ENCODE measurements at places on chromosomes 13 and 19. TPM values are rescaled to one million over a fixed set of nuclear protein-coding genes. Genes with fewer than 3 reads are reported as not detected.

DNA sequence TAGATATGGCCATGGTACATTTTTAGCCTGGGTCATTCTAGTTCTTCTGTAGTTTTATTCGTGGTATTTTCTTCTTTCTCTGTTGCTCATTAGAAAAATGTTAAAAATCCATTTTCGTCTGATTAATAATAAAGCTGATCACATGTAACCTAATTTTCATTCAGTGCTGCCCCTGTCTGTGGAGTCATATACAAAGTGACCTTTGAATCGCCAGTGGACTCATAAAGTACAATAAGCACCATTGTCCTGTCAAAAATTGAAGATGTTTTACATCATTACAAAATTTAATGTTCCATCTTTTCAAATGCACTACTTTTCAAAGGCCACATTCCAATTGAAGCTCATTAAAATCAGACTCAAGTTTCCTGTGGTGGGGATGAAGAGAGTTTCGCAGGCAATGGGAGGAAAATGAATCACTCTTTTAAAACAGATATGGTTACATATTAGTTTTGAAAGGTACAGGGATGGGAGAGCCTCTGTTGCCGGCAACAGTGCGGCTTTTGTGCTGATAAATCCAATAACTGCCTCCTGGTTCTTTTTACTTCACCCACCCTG, 205.4 kb downstream of the ZNF536 start:
- no peaks in the 10 kb centered on the region for H3K27me3 ChIP-seq
- no peaks in the 10 kb centered on the region for H3K4me1 ChIP-seq
- DNase-seq: no peak
- H3K36me3 ChIP-seq: no peaks in the 10 kb centered on the region
- H3K4me3 ChIP-seq: no peak overlapping the region

- H3K4me3 ChIP-seq: peak overlapping the region; percentile 96
- no peaks in the 10 kb centered on the region for H3K27me3 ChIP-seq
- no peak for DNase-seq
- peaks cover 58% of the 10 kb centered on the region for H3K4me1 ChIP-seq
- H3K27ac ChIP-seq: peak overlapping the region; percentile 97
Observed at GRCh38 chr19:12788682-12789097, 2.6 kb upstream of the JUNB start.

GRCh38 chr13:93976528-93976927, 503.0 kb downstream of the DCT start:
- no peak for DNase-seq
- no peak overlapping the region for H3K4me3 ChIP-seq
- no peaks in the 10 kb centered on the region for H3K36me3 ChIP-seq
- H3K4me1 ChIP-seq: no peaks in the 10 kb centered on the region

GRCh38 chr13:21516805-21517204, 57.7 kb upstream of the ZDHHC20 start:
- H3K27me3 ChIP-seq: no peaks in the 10 kb centered on the region
- no peak for DNase-seq
- H3K4me1 ChIP-seq: no peaks in the 10 kb centered on the region
- H3K36me3 ChIP-seq: no peaks in the 10 kb centered on the region
- no peak overlapping the region for H3K4me3 ChIP-seq

GRCh38 chr19:18280247-18281081, 958 bp downstream of the JUND start:
- DNase-seq: no peak
- peak overlapping the region; percentile 100 for H3K27ac ChIP-seq
- H3K4me1 ChIP-seq: peaks cover 41% of the 10 kb centered on the region
- no peaks in the 10 kb centered on the region for H3K27me3 ChIP-seq
- H3K36me3 ChIP-seq: no peaks in the 10 kb centered on the region
- peak overlapping the region; percentile 83 for H3K4me3 ChIP-seq

GRCh38 chr13:109724603-109725002, 61.8 kb downstream of the IRS2 start:
- H3K27me3 ChIP-seq: no peaks in the 10 kb centered on the region
- no peak overlapping the region for H3K4me3 ChIP-seq
- H3K4me1 ChIP-seq: no peaks in the 10 kb centered on the region

- H3K27me3 ChIP-seq: no peaks in the 10 kb centered on the region
- H3K27ac ChIP-seq: no peak overlapping the region
- H3K4me3 ChIP-seq: no peak overlapping the region
- no peaks in the 10 kb centered on the region for H3K36me3 ChIP-seq
Observed at GRCh38 chr13:91099877-91100276, 247.6 kb upstream of the MIR17HG start.

DNA sequence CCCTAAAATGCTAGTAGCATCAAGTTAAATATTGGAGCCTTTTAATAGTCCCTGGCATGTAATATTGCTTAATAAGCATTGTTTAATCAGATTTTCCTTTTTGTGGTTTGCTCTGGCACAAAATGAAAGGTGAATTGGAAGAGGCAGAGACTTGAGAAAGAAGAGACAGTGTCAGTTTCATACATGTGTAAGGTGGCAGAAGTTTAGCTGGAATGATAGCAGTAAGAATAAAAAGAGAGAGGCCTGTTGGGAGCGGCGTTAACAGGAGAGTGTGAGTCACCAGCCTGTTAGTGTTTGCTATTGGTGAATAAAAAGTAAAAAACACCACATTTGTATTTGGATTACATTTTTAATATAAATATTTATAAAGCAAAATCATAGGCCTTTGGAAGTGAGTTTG, 145.3 kb downstream of the PDS5B start:
- no peak for DNase-seq
- no peak overlapping the region for H3K4me3 ChIP-seq
- H3K27me3 ChIP-seq: no peaks in the 10 kb centered on the region
- peaks cover 32% of the 10 kb centered on the region for H3K4me1 ChIP-seq

DNA sequence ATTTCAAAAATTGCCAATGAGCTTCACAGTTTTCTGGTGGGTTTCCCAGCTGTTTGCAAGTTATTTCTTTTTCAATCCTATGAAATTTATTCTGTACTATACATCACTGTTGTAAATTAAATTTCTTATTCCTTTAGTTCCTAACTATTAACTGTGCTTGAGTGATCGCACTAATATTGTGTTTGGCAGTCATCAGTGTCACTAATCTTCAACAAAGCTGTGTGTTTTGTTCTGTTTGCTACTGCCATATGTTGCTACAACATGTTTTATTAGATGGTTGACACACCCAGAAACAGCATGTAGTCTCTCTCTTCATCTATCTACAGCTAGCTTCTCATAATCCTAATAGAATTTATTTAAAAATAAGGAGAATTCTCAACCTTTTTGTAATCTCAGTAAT, 453.6 kb upstream of the PRR20A start:
- DNase-seq: no peak
- no peaks in the 10 kb centered on the region for H3K4me1 ChIP-seq
- H3K4me3 ChIP-seq: no peak overlapping the region
- H3K36me3 ChIP-seq: no peaks in the 10 kb centered on the region
- no peak overlapping the region for H3K27ac ChIP-seq
- H3K27me3 ChIP-seq: no peaks in the 10 kb centered on the region

DNA sequence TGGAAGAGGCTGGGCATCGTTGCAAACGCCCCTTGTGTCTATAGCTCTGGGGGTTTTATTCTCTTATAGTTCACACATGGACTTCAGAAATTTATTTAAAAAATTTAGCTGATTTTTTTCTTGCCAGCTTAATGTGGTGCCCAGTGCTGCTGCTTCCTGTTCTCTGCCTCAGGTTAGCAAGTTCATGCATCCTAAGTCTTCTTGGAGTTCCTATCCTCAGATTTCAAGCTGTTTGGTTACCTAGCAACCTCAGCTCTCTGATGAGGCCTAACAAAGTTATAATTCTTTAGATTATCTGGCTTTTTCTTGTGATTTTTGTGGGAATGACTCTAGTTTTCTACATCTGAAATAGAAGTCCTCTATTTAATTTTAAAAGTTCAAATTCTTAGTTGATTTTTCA, 250.9 kb downstream of the MAB21L1 start:
- no peaks in the 10 kb centered on the region for H3K4me1 ChIP-seq
- H3K4me3 ChIP-seq: no peak overlapping the region
- no peaks in the 10 kb centered on the region for H3K36me3 ChIP-seq
- DNase-seq: no peak
- H3K27ac ChIP-seq: no peak overlapping the region

GRCh38 chr19:34393031-34393430, 11.2 kb upstream of the PDCD2L start:
- H3K27ac ChIP-seq: no peak overlapping the region
- no peak overlapping the region for H3K4me3 ChIP-seq
- no peaks in the 10 kb centered on the region for H3K27me3 ChIP-seq
- DNase-seq: no peak
- no peaks in the 10 kb centered on the region for H3K4me1 ChIP-seq

- H3K36me3 ChIP-seq: no peaks in the 10 kb centered on the region
- no peak overlapping the region for H3K4me3 ChIP-seq
- no peaks in the 10 kb centered on the region for H3K27me3 ChIP-seq
- DNase-seq: no peak
- peaks cover 9% of the 10 kb centered on the region for H3K4me1 ChIP-seq
- H3K27ac ChIP-seq: no peak overlapping the region
Observed at GRCh38 chr13:43132257-43132656, 108.9 kb downstream of the DNAJC15 start.

DNA sequence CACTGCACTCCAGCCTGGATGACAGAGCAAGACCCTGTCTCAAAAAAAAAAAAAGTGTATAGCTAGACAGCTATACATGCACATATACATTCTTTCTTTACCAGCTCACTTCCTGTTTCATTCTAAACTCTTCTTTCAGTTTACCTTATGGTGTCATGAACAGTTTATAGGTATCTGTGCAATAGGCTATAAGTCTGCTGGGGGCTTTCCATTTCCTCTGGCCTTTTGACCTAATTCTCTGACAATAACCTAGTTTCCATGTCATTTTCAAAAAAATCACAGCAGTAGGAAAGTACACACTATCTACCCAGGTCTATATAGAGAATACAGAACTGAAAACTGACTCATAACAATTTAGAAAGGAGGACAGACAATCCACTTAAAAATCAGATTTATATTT, 24.4 kb upstream of the URAD start:
- H3K36me3 ChIP-seq: no peaks in the 10 kb centered on the region
- H3K4me1 ChIP-seq: no peaks in the 10 kb centered on the region
- H3K4me3 ChIP-seq: no peak overlapping the region
- H3K27me3 ChIP-seq: no peaks in the 10 kb centered on the region
- no peak for DNase-seq
- no peak overlapping the region for H3K27ac ChIP-seq

VSTM2B gene
- total RNA-seq: 0.98 TPM

CASP14 gene
- total RNA-seq: 34.6 TPM

CCDC194 gene
- total RNA-seq: not detected

EEF1AKMT1 gene
- total RNA-seq: 6.9 TPM

OR7A5 gene
- total RNA-seq: 0.74 TPM

IGSF23 gene
- not detected for total RNA-seq
